ENCODE measurements at places on chromosomes 7 and 10.

- peaks cover 23% of the 10 kb centered on the region for H3K4me1 ChIP-seq
- H3K36me3 ChIP-seq: no peaks in the 10 kb centered on the region
- peak overlapping the region; percentile 72 for H3K4me3 ChIP-seq
- peaks cover 4% of the 10 kb centered on the region for H3K27me3 ChIP-seq
- DNase-seq: no peak
These were observed 2.1 kb downstream of the NFE2L3 start for GRCh38 chr7:26153823-26154783.

DNA sequence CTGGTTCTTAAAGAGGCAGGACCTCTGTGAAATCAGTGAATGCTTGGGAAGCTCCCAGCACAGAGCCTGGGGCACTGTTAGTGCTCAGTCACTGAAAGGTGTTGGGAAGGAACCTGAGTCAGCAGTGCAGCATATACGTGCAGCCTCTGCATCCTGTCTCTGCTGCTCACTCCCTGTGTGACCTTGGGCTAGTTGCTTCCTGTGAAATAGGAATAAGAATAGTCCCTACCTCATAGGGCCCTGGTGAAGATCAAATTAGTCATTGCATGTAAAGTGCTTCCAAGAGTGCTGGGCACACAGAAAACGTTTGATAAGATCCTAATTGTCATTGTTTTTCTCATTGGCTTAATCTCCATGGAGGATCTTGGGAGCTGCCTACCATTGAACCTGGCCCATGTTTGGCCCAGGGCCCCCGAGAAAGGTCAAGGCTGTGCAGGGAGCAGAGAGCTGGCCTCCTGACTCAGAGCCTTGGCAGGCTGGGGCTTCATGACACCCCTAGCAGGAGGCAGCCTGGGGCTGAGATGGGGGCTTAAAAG, 73.3 kb upstream of the COL13A1 start:
- no peaks in the 10 kb centered on the region for H3K27me3 ChIP-seq
- peaks cover 60% of the 10 kb centered on the region for H3K4me1 ChIP-seq
- peak overlapping the region; percentile 91 for H3K27ac ChIP-seq
- DNase-seq: no peak

GRCh38 chr10:33459602-33460001, 125.1 kb upstream of the NRP1 start:
- peaks cover 31% of the 10 kb centered on the region for H3K4me1 ChIP-seq
- H3K27me3 ChIP-seq: no peaks in the 10 kb centered on the region
- no peak overlapping the region for H3K4me3 ChIP-seq
- no peak for DNase-seq
- no peaks in the 10 kb centered on the region for H3K36me3 ChIP-seq
- H3K27ac ChIP-seq: peak overlapping the region; percentile 83

- no peak for DNase-seq
- H3K36me3 ChIP-seq: no peaks in the 10 kb centered on the region
- no peak overlapping the region for H3K27ac ChIP-seq
- peaks cover 7% of the 10 kb centered on the region for H3K4me1 ChIP-seq
- no peak overlapping the region for H3K4me3 ChIP-seq
- H3K27me3 ChIP-seq: no peaks in the 10 kb centered on the region
These were observed 25.2 kb downstream of the DNAJC1 start for GRCh38 chr10:21978191-21978862.

DNA sequence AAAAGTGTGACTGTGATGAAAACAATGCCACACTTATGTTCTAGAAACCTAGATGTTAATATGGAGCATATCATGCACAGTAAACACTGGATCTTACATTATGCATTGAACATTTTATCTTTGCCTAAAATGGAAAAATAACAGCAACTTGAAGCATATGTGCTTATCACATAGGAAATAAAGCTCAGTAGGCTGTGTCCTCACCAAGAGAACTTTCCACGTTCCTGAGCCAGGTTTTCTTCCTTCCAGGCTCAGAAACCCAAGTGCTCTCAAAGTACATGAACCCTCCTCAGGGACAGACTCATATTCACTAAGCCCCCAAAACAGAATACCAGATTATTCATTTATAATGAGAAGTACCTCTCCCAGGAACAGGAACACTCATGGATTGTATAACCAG, 79.4 kb upstream of the PRKAR2B start:
- H3K36me3 ChIP-seq: no peaks in the 10 kb centered on the region
- no peak overlapping the region for H3K4me3 ChIP-seq
- DNase-seq: no peak
- H3K27me3 ChIP-seq: no peaks in the 10 kb centered on the region
- no peak overlapping the region for H3K27ac ChIP-seq
- no peaks in the 10 kb centered on the region for H3K4me1 ChIP-seq

DNA sequence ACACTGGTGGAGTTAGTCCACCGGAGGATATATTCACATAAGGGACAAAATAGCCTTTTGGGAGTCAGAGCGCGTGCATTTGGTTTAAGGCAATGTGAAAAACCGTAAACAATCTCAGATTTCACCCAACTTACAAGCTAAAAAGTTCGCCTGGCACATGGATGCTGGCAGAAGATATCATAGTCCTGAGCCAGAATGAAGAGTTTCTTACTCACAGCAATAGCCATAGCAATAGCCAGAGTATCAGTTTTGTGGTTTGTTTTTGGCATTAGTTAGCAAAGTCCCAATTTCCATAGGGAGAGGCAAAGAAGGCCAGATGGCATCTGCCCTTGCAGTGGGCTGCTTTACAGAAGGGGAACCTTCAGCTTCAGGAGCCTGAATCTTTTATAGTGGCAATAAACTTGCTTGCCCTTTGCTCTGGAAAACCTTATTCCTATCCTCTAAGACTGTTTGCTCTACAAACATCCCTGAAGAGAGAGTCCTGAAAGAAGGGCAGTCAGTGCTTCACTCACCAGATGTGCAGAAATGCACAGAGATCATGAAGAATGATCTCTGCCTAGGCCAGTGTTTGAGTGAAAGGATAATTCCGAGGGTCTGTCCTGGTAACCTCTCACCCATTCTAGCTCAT, 28.7 kb upstream of the RSBN1L start:
- H3K4me3 ChIP-seq: no peak overlapping the region
- H3K27me3 ChIP-seq: no peaks in the 10 kb centered on the region
- H3K36me3 ChIP-seq: no peaks in the 10 kb centered on the region
- DNase-seq: no peak
- no peaks in the 10 kb centered on the region for H3K4me1 ChIP-seq

GRCh38 chr7:156703209-156703608, 62.6 kb downstream of the RNF32 start:
- no peaks in the 10 kb centered on the region for H3K27me3 ChIP-seq
- H3K36me3 ChIP-seq: no peaks in the 10 kb centered on the region
- H3K4me1 ChIP-seq: no peaks in the 10 kb centered on the region

GRCh38 chr7:96933067-96933645, 72.2 kb upstream of the DLX6 start:
- no peaks in the 10 kb centered on the region for H3K36me3 ChIP-seq
- no peaks in the 10 kb centered on the region for H3K4me1 ChIP-seq
- H3K4me3 ChIP-seq: no peak overlapping the region
- no peak overlapping the region for H3K27ac ChIP-seq
- DNase-seq: no peak

- no peaks in the 10 kb centered on the region for H3K36me3 ChIP-seq
- H3K4me3 ChIP-seq: peak overlapping the region; percentile 44
- H3K4me1 ChIP-seq: peaks cover 22% of the 10 kb centered on the region
- DNase-seq: no peak
These were observed 58.4 kb upstream of the ZNRF2 start for GRCh38 chr7:30225863-30226613.

DNA sequence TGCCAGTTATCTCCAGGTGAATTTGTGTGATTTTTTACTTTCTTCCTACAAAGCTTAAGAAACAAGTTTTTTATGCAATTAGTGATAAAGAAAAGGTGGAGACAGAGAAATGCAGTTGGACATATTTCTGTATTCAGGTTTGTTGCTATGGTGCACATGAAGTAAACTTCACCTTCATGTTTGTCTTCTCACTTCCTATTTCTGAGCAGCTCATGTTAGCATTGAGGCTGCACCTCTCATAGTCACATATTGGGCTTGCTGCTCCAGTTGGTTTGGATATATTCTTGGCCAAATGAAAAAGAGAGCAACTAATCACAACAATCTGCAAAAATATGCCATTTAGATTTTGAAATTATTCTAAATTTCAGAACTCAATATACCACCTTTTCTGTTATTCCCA, 475.6 kb upstream of the ZWINT start:
- no peak for DNase-seq
- no peaks in the 10 kb centered on the region for H3K4me1 ChIP-seq
- H3K27me3 ChIP-seq: no peaks in the 10 kb centered on the region

- no peak overlapping the region for H3K27ac ChIP-seq
- H3K27me3 ChIP-seq: no peaks in the 10 kb centered on the region
- DNase-seq: no peak
These were observed 856 bp downstream of the SSMEM1 start for GRCh38 chr7:130208516-130208915.

DNA sequence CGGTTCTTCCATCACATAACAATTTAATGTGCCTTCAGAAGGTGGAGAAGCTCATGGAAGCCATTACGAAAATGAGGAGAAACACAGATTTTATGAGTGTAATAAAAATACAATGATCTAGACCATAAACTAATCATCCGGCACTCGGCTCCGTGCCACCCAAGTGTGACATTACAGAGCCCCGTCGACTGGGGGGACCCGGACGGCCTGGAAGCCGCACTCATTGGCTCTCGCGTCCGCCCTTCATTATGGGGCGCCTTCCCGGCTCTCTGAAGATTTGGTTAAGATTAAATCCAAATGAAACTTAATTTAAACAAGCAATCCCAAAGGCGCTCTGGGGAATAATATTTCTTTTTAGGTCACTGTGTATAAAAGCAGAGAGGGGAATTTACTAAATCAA, 242.6 kb downstream of the DNAJB6 start:
- no peak overlapping the region for H3K4me3 ChIP-seq
- H3K27ac ChIP-seq: no peak overlapping the region
- no peaks in the 10 kb centered on the region for H3K27me3 ChIP-seq

GRCh38 chr7:74407958-74408357, 45.7 kb upstream of the GTF2IRD1 start:
- DNase-seq: no peak
- H3K27ac ChIP-seq: no peak overlapping the region
- peaks cover 20% of the 10 kb centered on the region for H3K36me3 ChIP-seq
- no peaks in the 10 kb centered on the region for H3K4me1 ChIP-seq

- H3K27me3 ChIP-seq: no peaks in the 10 kb centered on the region
- peaks cover 11% of the 10 kb centered on the region for H3K4me1 ChIP-seq
- H3K27ac ChIP-seq: no peak overlapping the region
- no peak for DNase-seq
- H3K36me3 ChIP-seq: no peaks in the 10 kb centered on the region
- no peak overlapping the region for H3K4me3 ChIP-seq
These were observed 75.9 kb downstream of the RGS10 start for GRCh38 chr10:119466655-119467054.

DNA sequence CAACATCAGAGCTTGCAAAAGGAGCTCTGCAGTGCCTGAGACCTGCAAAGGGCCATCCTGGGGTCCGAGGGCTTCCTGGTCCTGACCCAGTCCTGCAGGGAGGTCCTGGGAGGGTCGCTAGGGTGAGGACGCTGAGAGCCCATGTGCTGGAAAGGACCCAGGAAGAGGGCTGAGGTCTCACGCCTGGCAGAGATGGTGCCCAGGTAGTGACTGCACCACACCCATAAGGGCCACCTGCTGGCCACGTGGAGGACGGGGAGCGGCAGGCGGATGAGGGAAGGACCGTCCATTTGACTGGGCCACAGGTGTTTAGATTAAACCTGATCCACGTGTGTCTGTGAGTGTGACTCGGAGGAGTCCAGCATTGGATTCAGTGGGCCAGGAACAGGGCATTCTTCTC, 392.8 kb downstream of the DNAJB6 start:
- H3K36me3 ChIP-seq: no peaks in the 10 kb centered on the region
- DNase-seq: no peak
- no peaks in the 10 kb centered on the region for H3K27me3 ChIP-seq
- H3K4me3 ChIP-seq: no peak overlapping the region
- no peaks in the 10 kb centered on the region for H3K4me1 ChIP-seq
- no peak overlapping the region for H3K27ac ChIP-seq

DNA sequence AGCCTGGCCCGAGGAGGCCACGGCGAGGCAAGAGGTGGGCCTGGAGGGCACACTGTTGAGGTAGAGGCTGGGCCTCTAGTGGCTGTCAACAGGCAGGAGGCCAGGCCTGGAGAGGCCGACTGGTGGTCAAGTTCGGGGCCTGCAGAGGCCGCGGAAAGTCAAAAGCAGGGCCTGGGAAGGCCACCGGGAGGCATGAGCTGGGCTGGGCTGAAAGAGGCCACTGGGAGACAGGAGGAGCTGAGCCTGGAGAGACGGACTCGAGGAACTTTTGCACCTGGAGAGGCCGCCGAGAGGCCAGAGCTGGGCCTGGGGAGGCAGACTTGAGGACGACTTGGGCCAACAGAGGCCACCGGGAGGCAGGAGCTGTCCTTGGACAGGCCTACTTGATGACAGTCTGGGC, 321.2 kb downstream of the ZNF479 start:
- H3K4me1 ChIP-seq: no peaks in the 10 kb centered on the region
- no peak for DNase-seq
- H3K36me3 ChIP-seq: no peaks in the 10 kb centered on the region

DNA sequence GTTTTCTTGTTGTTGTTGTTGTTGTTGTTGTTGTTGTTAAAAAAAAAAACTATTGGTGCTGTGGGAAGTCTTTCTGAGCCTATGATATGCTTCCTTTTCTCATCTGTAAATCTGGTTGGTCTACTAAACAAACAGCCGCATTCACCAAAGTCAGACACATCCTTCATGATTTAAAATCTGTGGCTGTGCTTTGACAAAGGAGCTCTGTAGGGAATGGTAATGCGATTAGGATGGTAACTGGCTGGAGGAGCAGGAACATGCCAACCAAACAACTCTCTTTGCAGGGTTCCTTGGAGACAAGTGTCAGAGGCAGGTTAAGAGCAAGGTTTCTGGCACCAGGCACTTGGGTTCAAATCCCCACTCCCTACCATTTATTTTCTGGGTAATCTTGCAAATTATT, 14.9 kb upstream of the SP4 start:
- H3K4me1 ChIP-seq: no peaks in the 10 kb centered on the region
- H3K27ac ChIP-seq: no peak overlapping the region
- H3K4me3 ChIP-seq: no peak overlapping the region
- no peaks in the 10 kb centered on the region for H3K27me3 ChIP-seq
- no peak for DNase-seq
- H3K36me3 ChIP-seq: no peaks in the 10 kb centered on the region

DNA sequence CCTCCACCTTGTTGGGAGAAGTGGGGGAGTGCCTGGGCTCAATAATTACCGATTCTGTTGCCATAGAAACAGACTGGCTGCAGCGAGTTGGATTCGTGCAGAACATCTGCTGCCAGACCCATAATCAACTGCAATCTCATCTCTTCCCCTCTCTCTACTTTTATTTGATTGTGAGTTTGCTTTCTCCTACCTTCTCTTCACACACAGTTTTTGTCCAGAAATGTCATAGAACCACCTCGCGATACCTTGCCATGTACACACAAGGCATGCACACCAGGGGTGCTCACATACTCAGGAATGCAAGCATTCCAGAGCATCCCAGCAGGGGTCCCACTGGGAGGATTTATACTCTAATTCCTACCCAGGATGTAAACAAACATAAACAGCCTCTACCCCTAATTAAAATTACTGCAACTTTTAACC, 262.2 kb upstream of the AOAH start:
- no peaks in the 10 kb centered on the region for H3K27me3 ChIP-seq
- no peaks in the 10 kb centered on the region for H3K36me3 ChIP-seq
- H3K27ac ChIP-seq: no peak overlapping the region
- no peak overlapping the region for H3K4me3 ChIP-seq

Measured in thoracic aorta (tissue), 2 donors.